ENCODE measurements at places on chromosomes 1 and 21.

GRCh38 chr1:111846842-111847241 is 91.1 kb downstream of the DDX20 start:
- DNase-seq: no peak

GRCh38 chr1:175564119-175564518 is 179.3 kb downstream of the TNR start:
- DNase-seq: no peak

DNA sequence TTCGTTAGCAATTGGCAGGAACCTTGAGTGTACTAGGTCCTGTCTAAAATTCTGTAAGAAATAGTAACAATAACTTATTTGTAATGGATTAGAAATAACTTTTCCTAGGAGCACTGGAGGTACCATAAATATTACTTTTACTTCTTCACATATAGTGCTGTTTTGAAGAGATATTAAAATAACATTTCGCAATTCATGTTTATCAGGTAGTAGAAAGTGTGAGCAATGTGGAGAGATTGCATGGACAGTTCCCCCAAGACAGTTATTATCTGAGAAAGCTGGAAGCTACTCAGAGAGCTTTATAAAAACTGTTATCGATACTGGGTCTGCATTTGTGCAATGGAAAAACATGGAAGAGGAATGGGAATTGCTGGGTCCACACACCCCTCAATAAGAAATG is 128.5 kb upstream of the KIF26B start:
- no peak for DNase-seq

DNA sequence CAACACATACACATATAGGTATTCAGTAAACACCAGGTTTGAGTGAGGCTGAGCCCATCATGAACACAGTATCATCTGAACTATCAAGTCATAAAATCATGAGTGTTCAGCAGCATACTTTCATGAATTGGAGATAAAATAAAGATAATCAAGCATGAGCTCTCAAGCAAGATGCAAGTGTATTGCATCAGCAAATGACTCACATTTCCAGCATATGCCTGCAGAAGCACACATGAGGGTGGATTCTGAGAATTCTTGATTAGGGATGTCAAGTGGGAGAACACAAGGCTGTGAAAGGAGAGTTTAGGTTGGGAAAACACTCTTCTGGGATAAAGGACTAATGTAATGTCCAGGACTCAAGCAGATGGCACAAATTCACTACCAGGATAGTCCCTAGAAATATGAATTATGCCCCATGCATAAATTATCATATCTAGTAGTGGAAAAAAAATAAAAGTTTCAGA is 299.2 kb downstream of the SRGAP2C start:
- DNase-seq: no peak
